ENCODE measurements at places on chromosomes 5 and 9.
A peak's percentile ranks its signal among the peaks of the same experiment; 100 is the strongest.

- DNase-seq = no peak
- H3K4me1 ChIP-seq = peaks cover 21% of the 10 kb centered on the region
- peaks cover 11% of the 10 kb centered on the region for H3K36me3 ChIP-seq
- no peaks in the 10 kb centered on the region for H3K27me3 ChIP-seq
Measured at GRCh38 chr5:131769336-131769735, 27.5 kb downstream of the FNIP1 start.

DNA sequence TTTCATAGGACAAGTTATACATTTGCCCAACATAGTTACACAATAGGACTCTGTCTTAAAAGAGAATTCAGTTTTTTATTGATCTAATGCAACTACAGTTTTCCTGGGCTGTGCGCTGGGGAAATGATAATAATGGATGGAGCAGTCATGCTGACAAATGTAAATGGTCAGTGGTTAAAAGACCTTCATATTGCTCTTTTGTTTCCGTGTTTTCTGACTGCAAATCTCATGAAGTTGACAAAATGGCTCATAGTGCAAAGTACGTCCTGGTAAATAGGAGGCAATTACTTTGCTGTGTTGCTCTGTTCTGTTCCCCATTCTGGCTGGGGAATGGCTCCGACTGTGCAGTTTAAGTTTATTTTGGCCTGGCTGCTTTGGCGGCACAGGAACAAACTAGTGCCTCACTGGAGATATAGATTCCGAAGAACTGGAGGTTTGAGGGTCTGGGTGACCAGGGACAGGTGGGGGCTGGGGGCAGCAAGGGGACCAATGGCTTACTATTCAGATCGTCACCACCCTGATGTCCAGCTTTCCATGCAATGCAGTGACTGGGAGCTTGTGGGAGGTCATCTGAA is 54.3 kb downstream of the PTTG1 start:
- peak overlapping the region; percentile 52 for H3K27ac ChIP-seq
- peaks cover 57% of the 10 kb centered on the region for H3K36me3 ChIP-seq
- no peak for DNase-seq
- no peaks in the 10 kb centered on the region for H3K27me3 ChIP-seq

GRCh38 chr5:5523066-5523505 is 100.6 kb downstream of the ICE1 start:
- H3K27ac ChIP-seq = peak overlapping the region; percentile 80
- H3K4me1 ChIP-seq = peaks cover 31% of the 10 kb centered on the region
- no peak overlapping the region for H3K4me3 ChIP-seq
- H3K27me3 ChIP-seq = no peaks in the 10 kb centered on the region
- H3K36me3 ChIP-seq = peaks cover 5% of the 10 kb centered on the region

- no peaks in the 10 kb centered on the region for H3K27me3 ChIP-seq
- H3K36me3 ChIP-seq = no peaks in the 10 kb centered on the region
- no peaks in the 10 kb centered on the region for H3K4me1 ChIP-seq
- H3K27ac ChIP-seq = no peak overlapping the region
- no peak overlapping the region for H3K4me3 ChIP-seq
Measured at GRCh38 chr5:160233215-160233614, 3.9 kb downstream of the FABP6 start.

GRCh38 chr9:86549401-86549811 is 195.2 kb upstream of the TUT7 start:
- H3K4me1 ChIP-seq = no peaks in the 10 kb centered on the region
- DNase-seq = no peak
- H3K27me3 ChIP-seq = peaks cover 26% of the 10 kb centered on the region
- H3K4me3 ChIP-seq = no peak overlapping the region

- no peaks in the 10 kb centered on the region for H3K36me3 ChIP-seq
- H3K27me3 ChIP-seq = no peaks in the 10 kb centered on the region
- no peak for DNase-seq
- no peak overlapping the region for H3K27ac ChIP-seq
- H3K4me1 ChIP-seq = peaks cover 16% of the 10 kb centered on the region
Measured at GRCh38 chr5:142036918-142037317, 24.1 kb upstream of the GNPDA1 start.

DNA sequence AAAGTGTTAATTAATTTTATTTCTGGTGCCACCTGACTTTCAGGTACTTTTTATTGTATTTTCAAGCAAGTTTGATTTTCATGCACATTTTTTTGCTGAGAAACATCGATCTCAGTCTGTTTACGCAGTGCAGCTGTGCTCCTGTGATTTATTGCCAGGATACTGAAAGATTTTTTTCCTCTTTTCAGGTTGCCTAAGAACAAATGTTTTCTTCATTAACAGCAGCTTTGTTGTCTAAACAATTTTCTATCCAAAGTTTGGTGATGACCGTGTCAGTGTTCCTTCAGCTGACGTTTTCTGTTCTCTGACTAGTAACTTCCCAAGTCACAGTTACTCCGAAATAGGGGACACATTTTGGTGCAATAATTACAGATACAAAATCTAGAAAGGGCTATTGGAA is 78.1 kb downstream of the VCAN start:
- peaks cover 4% of the 10 kb centered on the region for H3K27me3 ChIP-seq
- H3K27ac ChIP-seq = no peak overlapping the region

GRCh38 chr9:89436326-89436725 is 61.6 kb downstream of the SEMA4D start:
- DNase-seq = no peak
- no peak overlapping the region for H3K4me3 ChIP-seq
- H3K36me3 ChIP-seq = peaks cover 46% of the 10 kb centered on the region

DNA sequence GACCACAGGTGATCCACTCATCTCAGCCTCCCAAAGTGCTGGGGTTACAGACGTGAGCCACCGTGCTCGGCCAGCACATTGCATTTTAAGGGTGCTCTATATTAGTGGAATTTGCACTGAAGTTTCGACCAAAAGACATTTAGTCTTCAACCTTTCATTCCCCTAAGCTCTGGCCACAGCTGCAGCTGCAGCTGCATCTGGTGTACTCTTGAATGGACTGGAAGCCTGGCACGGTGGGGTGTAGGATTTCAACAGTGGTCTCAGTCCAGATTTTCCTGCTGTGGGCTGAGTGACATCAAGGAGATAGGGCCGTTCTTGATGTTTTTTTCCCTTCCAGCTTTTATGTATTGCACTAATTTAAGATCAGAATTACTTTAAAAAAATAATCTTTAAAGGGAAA is 255.2 kb downstream of the PDZD2 start:
- no peaks in the 10 kb centered on the region for H3K4me1 ChIP-seq
- no peak overlapping the region for H3K4me3 ChIP-seq
- H3K36me3 ChIP-seq = no peaks in the 10 kb centered on the region
- no peaks in the 10 kb centered on the region for H3K27me3 ChIP-seq
- no peak overlapping the region for H3K27ac ChIP-seq

GRCh38 chr5:30041831-30042385 is 1151.6 kb upstream of the CDH6 start:
- H3K27ac ChIP-seq = no peak overlapping the region
- H3K36me3 ChIP-seq = no peaks in the 10 kb centered on the region
- H3K27me3 ChIP-seq = no peaks in the 10 kb centered on the region
- no peaks in the 10 kb centered on the region for H3K4me1 ChIP-seq
- no peak for DNase-seq

GRCh38 chr5:139725073-139725830 is 70.4 kb upstream of the PSD2 start:
- no peak overlapping the region for H3K27ac ChIP-seq
- no peak overlapping the region for H3K4me3 ChIP-seq
- no peaks in the 10 kb centered on the region for H3K27me3 ChIP-seq
- no peaks in the 10 kb centered on the region for H3K36me3 ChIP-seq
- no peaks in the 10 kb centered on the region for H3K4me1 ChIP-seq

DNA sequence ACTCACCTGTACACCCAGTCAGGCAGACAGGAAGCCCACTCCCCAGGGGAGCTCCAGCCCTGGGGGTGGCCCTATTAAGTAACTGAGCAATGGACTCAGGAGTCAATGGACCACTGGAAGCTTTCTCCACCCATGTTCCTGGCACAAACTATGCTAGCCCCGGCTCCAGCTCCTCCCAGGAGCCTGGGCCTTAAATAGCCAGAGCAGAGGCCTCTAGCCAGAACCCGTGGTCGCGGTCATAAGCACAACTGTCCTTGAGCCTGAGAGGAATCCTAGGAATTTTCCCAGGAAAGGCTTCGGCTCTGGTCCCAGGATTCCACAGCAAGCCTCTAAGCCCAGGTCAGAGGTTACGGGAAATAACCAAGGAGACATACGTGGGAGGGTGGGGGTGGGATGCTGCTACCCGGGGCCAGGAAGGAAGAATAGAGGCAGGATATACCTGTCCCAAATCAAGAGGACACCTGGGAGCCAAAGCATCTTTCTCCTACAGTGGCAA is 5.5 kb downstream of the SEPTIN8 start:
- DNase-seq = no peak
- peaks cover 3% of the 10 kb centered on the region for H3K4me1 ChIP-seq
- H3K27ac ChIP-seq = no peak overlapping the region
- H3K4me3 ChIP-seq = no peak overlapping the region
- H3K36me3 ChIP-seq = no peaks in the 10 kb centered on the region

- no peaks in the 10 kb centered on the region for H3K27me3 ChIP-seq
- H3K4me1 ChIP-seq = no peaks in the 10 kb centered on the region
- no peak overlapping the region for H3K27ac ChIP-seq
- H3K4me3 ChIP-seq = no peak overlapping the region
- no peak for DNase-seq
- H3K36me3 ChIP-seq = no peaks in the 10 kb centered on the region
Measured at GRCh38 chr5:127865273-127865672, 162.1 kb downstream of the CCDC192 start.

DNA sequence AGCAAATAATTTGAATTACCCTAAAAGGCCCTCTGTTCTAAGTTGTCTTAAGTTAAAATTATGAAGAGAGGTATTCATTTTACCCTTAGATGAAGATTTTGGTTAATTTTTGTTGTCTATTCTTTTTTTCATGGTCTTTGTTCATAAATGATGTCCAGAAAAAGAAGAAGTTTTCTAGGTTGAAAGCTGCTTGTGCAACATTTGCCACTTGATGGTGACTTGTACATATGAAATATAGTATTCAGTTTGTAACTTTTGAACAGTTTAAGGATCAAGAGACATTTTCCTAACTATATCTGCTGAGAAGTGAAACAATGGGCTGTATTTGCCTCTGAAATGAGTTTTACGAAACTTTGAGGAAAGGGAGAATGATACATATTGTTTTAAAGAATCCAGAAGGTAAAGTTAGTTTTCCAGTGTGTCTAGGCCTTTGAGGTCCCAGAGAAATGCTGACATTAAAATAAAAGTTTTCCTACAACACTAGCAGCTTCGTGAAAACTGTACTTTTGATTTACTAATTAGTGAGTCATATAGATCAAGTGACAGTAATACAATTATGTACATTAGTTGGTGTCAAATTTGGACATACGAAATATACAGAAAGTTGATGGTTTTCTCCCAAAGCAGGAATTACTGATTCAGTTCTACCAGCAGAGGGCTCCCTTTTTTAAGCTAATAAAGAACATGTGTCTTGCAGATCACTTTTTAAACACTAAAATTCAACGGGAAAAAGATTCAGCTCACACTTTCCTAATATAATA is 70.5 kb downstream of the PIK3R1 start:
- H3K4me1 ChIP-seq = peaks cover 94% of the 10 kb centered on the region
- H3K27ac ChIP-seq = peak overlapping the region; percentile 70
- H3K4me3 ChIP-seq = peak overlapping the region; percentile 17
- no peaks in the 10 kb centered on the region for H3K27me3 ChIP-seq

- H3K36me3 ChIP-seq = no peaks in the 10 kb centered on the region
- H3K27ac ChIP-seq = no peak overlapping the region
- H3K4me1 ChIP-seq = no peaks in the 10 kb centered on the region
- no peak for DNase-seq
- no peak overlapping the region for H3K4me3 ChIP-seq
- H3K27me3 ChIP-seq = no peaks in the 10 kb centered on the region
Measured at GRCh38 chr5:164302533-164303235, 797.3 kb downstream of the MAT2B start.

- no peak overlapping the region for H3K27ac ChIP-seq
- no peaks in the 10 kb centered on the region for H3K4me1 ChIP-seq
- no peak overlapping the region for H3K4me3 ChIP-seq
- DNase-seq = no peak
Measured at GRCh38 chr5:172637740-172638139, 3.3 kb upstream of the NEURL1B start.

GRCh38 chr9:133926165-133926856 is 65.8 kb downstream of the VAV2 start:
- H3K36me3 ChIP-seq = no peaks in the 10 kb centered on the region
- H3K4me3 ChIP-seq = no peak overlapping the region
- H3K4me1 ChIP-seq = no peaks in the 10 kb centered on the region
- DNase-seq = no peak
- no peak overlapping the region for H3K27ac ChIP-seq

DNA sequence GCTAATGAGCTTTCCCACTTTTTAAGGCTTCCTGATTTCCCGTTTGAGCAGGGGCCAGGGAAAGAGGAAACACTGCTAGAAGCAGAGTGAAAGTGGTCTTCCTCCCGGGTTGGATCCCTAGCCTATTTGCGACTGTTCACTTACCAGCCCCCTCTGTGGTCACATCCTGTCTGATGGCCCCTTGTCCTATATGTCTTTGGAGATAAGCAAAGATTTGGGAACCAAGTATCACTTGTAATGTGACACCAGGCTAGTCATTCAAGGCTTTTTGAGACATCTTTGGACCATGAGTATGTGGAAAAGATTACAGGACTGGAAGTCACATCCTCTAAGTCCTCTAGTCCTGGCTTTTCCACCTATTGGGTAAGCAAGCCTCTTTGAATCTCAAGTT is 6.1 kb downstream of the DNAJB5 start:
- H3K4me1 ChIP-seq = peaks cover 51% of the 10 kb centered on the region
- peaks cover 8% of the 10 kb centered on the region for H3K36me3 ChIP-seq
- H3K27me3 ChIP-seq = no peaks in the 10 kb centered on the region
- no peak overlapping the region for H3K27ac ChIP-seq

DNA sequence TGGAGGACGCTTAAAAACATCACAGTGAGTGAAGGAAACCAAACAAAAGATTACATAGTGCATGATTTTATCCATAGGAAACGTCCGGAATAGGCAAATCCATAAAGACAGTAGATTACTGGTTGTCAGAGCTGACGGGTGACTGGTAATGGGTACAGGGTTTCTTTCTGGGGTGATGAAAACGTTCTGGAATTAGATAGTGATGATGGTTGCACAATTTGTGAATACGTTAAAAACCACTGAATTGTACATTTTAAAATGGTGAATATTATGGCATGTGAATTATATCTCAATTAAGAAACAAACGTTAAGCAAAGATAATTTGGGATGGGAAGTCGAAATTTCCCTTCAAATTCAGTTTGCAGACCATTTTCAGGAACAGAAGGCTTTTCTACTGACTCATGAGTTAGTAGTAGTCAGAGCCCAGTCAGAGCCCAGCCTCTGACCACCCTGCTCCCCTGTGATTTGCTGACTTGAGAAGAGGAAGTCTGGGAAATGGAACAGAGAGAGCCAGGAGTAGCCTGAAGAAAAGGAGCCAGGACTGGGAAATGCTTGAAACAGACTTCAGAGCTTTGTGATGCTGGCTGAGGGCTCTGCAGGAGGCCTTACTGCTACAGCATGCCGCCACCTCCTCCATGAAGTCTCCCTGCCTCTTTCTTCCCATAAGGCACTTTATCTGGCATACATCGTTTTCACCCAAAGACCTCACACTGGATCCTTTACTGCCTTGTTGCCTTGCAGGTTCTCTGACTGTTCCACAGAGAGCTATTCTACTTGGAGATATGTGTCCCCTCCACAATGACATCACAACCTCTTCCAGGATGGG is 46.4 kb upstream of the CTNNA1 start:
- H3K4me3 ChIP-seq = no peak overlapping the region
- DNase-seq = no peak
- no peaks in the 10 kb centered on the region for H3K4me1 ChIP-seq

All from activated CD4-positive, alpha-beta T cell treated with anti-CD3 and anti-CD28 coated beads for 36 hours (primary cell).